IMR-90 (cell line): ENCODE measurements at places on chromosomes 6 and 20. TPM values are rescaled to one million over a fixed set of nuclear protein-coding genes. Genes with fewer than 3 reads are reported as not detected.

RHAG gene
- total RNA-seq, result not detected in 2 replicates

ANKRD66 gene
- not detected in 2 replicates for total RNA-seq

TINAG gene
- not detected in 2 replicates for total RNA-seq

MUC22 gene
- not detected in 2 replicates for total RNA-seq

CHMP4B gene
- total RNA-seq, result 30.3 and 40.5 TPM in 2 replicates

MDFI gene
- 0.18 and 0.28 TPM in 2 replicates for total RNA-seq

DNA sequence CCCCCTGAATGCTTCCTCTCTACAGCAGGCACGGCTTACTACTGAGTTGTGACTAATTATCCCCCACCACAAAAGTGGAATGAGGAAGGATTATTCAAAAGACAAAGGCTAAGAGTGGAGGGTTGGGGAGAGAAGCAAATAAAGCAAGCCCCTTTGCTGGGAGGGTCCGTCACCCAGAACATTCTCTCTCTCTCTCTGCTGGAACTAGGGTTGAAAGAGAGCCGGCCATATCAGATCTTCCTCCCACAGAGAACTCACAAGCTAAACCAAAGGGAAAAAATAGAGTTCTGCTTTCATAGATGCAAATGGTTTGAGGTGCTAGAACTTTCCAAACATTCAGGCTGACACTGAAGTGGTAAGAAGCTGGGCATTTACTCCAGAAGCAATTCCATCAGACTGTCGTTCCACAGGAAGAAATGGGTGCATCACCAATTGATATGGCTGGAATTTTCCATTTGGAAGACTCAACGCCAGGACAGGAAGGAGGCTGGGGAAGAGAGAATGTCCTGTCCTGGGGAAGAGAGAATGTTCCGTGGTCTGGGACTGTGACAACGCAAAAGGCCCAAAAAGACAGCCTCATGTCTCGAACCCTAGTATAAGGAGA, 7.9 kb downstream of the ZMYND8 start:
- no peak for DNase-seq

DNA sequence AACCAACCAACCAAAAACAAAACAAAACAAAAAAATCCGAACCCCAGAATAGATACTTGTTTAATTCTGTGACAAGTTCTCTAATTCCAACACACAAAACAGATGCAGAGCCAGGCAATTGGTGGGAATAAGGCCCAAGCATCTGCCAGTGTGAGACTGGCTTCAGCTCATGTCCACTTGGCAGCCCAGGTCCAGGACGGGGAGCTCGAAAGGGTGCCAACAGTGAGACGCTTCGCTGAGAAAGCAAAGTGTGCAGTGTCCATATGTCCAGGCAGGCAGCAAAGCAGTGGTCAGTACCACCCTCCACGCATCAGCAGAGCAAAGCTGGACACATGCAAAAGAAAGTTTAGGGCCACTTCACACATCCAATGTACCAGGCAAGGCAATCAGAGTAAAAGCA, 102.9 kb downstream of the RALGAPA2 start:
- DNase-seq, result no peak

- DNase-seq, result peak; percentile 50
These were observed 1027.2 kb upstream of the GJE1 start for GRCh38 chr6:141105481-141105880.

DNA sequence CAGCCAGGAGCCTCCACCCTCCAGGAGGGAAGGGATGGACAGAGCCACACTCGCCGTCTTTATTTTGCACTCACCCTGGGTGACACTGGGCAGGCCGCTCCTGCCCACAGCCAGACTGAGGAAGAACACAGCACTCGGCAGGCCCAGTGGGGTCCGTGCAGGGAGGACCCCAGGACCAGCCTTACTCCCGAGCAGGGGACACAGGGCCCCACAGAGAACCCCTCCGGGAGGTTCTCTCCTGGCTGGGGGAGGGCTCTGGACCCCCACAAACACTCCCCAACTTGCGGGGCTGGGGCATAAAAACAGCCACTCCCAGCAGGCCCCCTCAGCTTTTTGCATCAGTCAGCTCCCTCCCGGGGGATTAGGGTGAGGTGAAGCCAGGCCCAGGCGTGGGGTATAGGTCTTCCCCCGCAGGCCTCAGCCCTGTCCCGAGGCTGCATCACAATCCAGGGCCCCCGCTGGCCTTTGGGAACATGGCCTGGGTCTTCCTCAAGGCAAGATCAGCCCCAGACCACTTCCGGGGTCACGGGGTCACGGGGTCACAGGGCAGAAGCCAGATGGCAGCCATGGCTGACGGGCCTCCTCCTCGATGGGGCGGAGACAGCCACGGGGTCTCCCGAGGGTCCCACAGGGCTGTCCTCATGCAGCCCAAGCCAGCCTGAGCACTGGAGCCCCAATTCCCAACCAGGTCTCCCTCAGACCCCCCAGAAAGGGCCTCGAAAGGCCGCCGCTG, 3.2 kb downstream of the TNFRSF6B start:
- no peak for DNase-seq

- no peak for DNase-seq
These were observed 210.4 kb downstream of the CENPW start for GRCh38 chr6:126550323-126550722.

DNA sequence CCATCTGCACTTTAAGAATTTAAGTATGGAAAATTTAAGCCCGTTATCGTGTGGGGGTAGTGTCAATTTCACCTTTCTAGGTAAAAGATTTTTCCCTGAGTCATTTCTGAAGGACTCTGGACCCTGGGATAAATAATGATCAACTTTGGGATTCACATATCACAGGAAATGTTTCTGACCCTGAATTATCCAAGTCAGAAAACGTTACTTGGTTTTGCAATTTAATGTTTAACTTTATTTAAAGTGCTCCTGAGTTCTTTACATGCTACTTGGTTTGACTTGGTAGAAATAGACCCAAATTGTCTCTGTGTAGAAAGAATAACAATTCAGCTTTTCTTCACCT, 1.5 kb upstream of the SLC17A3 start:
- DNase-seq, result no peak

GRCh38 chr6:52341561-52342260, 20.2 kb upstream of the PAQR8 start:
- DNase-seq, result no peak

GRCh38 chr6:150717419-150717818, 117.7 kb downstream of the PLEKHG1 start:
- DNase-seq, result no peak

DNA sequence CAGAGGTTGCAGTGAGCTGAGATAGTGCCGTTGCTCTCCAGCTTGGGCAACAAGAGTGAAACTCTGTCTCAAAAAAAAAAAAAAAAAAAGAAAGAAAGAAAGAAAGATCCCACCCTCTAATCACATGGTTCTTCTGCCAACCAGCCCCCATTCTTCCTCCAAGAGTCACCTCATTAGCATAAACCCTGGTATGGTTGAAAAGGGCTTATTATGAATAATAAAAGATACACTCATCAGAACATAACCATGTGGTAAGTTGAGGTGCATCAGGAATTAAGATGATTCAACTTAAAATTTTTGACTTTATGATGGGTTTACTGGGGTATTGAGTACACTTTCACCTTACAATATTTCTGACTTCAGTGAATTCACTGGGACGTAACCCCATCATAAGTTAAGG, 793 bp upstream of the TRIM40 start:
- no peak for DNase-seq

DNA sequence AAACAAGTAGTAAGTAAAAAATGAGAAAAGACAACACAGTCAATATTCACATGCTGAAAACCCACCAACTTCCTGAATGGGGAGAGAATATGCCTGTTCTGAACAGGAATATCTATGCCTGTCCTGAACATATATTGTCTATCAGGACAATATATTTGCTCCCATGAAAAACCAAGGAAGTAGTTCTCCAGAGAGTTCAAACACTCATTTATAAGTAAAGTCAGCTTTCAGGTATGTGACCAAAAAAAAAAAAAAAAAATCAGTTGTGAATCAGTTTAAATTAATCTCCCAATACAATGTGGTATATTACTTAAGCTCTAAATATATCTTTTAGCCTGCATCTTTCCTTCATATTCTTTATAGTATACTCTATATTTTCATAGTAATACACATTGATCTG, 119.5 kb downstream of the MYB start:
- peak; percentile 24 for DNase-seq

DNA sequence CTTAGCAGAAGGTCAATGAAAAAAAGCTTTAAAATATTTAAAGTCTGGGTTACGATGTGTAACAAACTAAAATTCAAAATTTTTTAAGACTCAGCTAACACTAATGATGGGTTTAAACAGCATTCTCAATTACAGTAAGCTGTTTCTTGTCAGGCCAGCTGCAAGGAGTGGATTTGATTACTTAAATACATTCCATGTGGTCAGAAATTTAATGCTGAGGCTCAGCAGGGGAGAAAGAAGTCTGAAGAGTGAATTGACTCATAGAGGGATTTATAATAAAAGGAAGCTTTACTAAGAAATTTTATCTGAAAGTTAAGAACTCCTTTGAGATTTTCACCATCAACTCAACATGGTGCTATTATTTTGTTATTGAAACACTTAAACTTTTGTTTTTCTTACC, 398.6 kb downstream of the KHDRBS2 start:
- no peak for DNase-seq

- no peak for DNase-seq
These were observed 200.1 kb downstream of the FARS2 start for GRCh38 chr6:5461365-5461764.

GRCh38 chr20:2397091-2397490, 16.4 kb downstream of the TGM6 start:
- DNase-seq, result no peak

DNA sequence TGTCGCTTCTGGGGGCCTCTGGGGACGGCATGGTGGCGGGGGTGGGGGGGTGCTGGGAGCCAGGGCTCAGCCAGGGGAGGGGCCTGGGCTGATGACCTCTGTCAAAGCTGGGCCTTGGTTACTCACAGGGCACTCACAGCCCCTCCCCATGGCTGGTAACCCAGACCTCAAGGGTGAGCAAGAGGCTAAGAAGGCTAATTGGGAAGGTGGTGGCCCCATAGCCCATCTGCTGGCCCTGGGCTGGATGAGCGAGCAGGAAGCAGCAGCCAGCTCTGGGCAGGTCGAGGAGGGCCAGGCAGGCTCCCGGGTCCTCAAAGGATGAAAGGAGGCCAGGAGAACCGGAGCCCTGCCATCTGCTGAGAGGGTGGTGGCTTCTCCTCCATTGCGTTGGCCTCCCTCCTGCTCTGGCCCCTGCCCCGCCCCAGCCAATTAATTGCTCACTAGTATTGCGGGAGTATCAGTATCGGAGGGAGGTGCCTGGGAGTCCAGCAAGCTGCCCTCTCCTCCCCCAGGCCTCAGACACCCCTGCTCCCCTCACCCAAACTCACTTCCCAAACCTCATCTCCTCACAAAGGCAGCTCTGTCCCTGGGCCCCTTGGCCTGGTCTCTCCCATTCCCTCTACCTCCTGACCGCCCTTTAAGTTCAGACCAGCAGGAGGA, 1.0 kb upstream of the CDSN start:
- DNase-seq, result no peak

GRCh38 chr20:32641464-32641863, 32.3 kb downstream of the C20orf203 start:
- DNase-seq, result no peak

- no peak for DNase-seq
These were observed 189.4 kb upstream of the ECI2 start for GRCh38 chr6:4324746-4325145.

- DNase-seq, result peak; percentile 19
These were observed 24.5 kb downstream of the YTHDF1 start for GRCh38 chr20:63191400-63191799.
